ENCODE measurements at places on chromosomes 7 and 10.

- no peak for DNase-seq
These were observed 990 bp downstream of the ZNF467 start for GRCh38 chr7:149772241-149772955.

- DNase-seq: no peak
These were observed 23.1 kb upstream of the DRGX start for GRCh38 chr10:49419005-49419404.

- DNase-seq: no peak
These were observed 74.2 kb downstream of the JAZF1 start for GRCh38 chr7:28106321-28106829.

- DNase-seq: no peak
These were observed 67.9 kb downstream of the ADAM22 start for GRCh38 chr7:88001744-88002530.

DNA sequence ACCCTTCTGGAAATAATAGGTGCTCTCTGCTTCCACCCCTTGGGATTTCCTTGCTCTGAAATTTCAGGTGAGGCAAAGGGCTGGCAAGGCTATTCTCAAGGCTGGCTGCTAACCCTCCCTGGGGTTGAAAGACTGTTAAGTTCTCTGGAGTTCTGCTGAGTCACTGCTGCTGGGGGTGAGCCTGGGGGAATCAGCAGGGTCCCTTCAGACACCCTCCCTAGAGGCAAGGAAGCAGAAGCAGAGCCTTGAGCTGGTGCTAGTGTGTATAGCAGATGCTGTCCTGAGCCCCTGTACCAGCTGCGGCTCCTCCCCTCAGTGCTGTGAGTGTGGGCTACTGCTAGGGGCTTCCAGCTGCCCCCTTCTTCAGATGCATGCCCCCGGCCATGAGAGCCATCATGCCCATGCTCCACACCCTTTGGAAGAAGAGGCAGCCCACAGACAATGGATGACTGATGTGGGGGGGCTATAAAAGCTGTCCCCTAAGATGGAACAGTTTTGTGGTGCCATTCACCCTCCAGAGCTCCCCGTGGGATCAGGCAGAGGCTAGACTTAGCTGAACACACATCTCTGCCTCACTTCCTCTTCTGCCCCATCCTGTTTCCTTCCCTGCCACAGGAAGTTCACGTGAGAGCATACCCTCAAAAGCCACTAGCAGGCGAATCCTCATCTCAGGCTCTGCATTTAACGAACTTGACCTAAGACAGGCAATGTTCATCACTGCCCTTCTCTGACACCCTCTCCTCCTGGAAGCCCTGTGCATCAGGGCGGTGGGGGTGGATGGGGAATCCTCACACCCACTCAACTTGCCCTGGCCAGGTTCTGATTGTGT, 91.8 kb downstream of the SH3PXD2A start:
- DNase-seq: no peak

DNA sequence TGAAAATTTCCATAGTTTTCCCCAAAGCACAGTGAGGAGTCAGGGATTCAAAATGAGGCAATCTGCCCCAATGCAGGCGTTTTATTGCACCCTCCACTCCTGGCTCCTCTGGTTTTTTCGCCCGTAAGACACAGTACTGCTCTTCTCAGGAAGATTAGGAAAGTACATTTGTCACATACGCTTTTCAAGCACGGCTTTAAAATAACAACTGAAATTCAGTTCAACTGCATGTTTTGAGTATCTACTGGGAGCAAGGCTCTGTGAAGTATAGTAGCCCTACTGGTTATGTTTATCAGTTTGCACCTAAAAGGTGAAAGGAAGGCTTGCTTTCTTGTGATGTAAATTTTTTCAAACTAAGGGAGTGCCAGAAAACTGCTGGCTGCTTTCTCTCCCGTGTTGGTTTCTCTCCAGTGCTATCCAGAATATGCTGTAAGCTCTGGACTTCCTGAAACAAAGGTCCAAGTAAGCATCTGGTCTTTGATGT, 1.9 kb upstream of the SGMS1 start:
- no peak for DNase-seq

DNA sequence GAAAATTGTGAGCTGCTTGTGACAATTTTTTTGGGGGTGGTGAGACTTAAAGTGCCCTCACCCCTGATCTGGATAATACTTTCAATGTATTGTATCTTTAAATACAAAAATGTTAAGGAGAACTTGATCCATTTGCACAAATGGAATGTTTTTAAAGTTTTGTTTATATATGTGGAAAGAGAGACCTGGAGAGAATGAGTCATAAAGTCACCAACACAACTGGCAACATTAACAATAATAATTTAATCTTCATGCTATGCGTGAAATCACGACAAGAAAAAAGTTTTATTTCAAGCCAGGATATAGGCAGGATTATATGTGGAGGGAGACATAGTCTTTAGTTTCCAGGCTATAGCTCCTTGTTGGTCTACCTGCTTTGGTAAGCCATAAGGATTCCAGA, 537.5 kb downstream of the GPAM start:
- DNase-seq: no peak

DNA sequence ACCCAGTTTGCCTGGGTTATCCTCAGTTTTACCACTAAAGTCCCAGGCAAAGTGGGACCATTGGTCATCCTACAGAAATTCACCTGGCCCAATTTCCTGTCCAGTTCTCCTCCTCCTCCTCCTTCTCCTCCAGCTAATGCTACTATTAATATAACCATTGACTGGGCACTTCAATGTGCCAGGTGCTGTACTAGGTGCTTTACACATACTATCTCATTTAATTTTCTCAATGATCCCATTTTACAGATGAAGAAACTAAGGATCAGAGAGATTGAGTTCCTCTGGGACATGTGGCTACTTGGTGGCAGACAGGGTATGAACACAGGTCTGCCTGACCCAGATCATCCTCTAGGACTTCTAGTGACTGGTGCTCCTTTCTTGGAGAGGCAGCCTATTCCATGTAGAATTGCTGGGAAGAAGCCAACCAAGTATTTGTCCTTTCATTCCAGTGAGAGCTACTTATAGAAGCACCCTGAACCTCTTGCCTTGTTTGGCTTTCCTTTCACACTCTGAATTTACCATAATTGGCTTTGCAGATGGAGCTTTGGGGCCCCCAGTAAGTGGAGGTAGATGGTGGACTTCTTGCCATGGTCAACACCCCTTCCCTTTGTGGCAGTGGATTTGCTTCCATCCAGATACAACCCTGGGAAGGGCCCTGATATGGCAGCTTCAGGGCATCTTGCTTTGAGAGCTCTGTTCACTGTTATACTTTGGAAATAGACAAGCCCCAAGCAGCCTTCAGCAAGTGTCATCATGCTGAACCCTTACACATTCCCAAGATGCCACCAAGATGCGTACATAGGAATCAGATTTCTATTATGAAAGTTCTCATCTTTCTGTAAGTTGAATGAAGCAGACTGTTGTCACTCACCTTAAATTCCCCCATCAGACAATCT, 78.7 kb downstream of the MYOF start:
- DNase-seq: no peak

DNA sequence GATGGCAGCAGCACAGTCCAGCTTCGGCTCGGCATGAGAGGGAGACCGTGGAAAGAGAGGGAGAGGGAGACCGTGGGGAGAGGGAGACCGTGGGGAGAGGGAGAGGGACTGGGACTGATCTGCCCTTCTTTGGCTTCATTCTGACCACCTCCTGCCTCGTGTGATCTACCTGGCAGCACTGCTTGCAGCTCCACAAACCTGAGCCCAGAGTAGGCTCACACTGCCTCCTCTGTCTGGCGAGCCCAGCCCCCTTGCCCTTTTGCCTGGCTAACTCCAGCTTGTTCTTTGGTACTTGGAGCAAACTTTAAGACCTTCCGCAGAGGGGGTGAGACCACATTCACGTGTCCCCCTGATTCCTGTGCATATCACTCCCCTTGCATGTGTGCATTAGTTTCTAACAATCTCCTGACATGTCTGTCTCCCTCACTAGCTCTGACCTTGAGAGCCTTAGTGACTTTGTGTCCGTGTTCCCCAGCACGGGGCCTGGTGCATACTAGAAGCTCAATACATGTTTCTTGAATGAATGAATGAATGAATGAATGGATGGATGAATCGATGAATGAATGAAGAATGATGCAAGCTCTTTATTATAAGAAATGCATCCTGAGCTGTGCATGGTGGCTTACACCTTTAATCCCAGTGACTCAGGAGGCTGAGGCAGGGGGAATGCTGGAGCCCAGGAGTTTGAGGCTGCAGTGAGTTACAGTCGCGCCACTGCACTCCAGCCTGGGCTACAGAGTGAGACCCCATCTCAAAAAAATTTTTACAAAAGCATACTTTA, 31.2 kb downstream of the UBTD1 start:
- no peak for DNase-seq

- DNase-seq: no peak
These were observed 871 bp downstream of the SPOCK2 start for GRCh38 chr10:72087392-72087968.

DNA sequence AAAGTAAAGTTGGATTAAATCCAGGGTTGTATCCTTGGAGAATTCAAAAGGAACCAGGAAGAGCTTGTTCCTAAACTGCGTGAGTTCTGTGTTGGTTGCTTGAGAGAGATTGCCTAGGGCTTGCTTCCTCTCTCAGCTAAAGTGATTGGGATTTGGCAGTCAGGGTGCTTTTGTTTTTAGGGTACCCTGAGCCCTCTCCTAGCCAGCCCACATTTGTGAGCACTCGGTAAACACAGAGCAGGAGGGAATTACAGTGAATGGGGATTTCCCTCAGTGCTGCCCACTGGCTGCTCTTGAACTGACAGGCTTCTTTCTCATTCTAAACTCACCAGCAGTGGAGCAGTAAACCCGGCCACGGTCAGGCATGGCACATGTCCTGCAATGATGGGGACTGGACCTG, 146.9 kb downstream of the TPST1 start:
- no peak for DNase-seq

- DNase-seq: no peak
These were observed 751.9 kb upstream of the POT1 start for GRCh38 chr7:125681508-125681907.

DNA sequence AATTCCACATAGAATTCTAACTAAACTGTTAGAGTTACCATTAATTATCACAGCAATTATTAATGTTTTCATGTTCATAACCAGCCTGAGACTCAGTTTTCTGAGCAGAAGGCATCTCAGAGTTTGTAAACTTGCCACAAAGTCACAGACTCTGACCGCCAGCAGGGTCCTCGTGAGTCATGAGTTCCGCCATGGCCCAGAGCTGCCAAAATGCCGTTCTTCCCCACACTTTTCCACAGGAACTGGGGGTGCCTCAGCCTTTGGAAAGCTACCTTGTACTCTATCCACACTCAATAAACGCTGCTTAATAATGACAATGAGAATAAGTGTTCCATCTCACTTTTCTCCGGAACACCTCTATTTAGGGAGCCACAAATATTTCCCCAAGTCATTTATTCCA, 22.1 kb upstream of the INHBA start:
- DNase-seq: no peak

DNA sequence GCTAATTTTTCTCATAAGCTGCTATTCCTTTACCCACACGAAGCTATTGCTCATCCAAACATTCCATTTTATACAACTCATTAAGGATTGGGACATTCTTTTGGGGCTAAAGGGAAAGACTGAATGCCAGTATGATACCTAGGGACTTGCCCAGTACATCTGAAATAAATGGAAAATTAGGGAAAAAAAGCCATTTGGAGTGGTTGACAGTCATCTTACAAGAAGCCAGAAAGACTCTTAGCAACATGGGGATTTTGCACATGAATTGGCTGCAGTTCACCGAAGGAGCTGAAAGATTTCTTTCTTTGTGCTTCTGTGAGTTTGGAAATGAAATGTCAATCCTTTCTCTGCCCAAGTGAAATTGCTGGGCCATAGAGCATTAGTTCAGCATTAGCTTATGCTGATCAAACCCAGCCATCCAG, 43.3 kb upstream of the MTURN start:
- no peak for DNase-seq
